ENCODE measurements at places on chromosomes 7 and 10.

DNA sequence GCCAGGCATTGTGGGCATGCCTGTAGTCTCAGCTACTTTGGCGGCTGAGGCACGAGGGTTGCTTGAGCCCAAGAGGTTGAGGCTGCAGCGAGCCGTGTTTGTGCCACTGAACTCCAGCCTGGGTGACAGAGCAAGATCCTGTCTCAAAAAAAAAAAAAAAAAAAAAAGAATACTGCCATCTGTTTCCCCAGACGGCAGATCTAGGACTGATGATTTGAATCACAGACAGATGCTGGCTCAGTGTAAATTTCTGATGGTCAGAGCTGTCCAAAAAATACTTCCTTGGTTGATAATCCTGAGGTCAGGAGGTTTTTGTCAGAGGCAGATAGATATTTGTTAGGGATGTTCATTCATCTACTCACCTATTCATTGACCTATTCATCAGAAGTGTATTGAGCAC is 130.7 kb downstream of the REEP3 start:
- DNase-seq: no peak

GRCh38 chr7:152340161-152340560 is 95.6 kb downstream of the KMT2C start:
- DNase-seq: no peak

DNA sequence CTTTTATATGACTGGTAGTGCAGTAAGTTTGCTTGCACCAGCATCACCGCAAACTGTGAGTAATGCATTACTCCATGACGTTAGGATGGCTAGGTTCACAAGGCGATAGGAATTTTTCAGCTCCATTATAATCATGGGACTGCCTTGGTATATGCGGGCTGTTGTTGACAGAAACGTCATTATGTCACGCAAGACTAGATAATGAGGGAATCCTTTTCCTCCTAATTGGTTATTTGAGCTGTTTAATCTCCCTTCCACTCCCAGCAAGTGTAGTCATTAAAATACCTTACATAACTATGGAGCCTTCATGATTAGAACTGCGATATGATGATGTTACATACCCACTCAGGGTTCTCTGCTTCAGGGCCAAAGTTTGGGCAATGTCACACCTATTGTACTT is 17.3 kb downstream of the KLLN start:
- DNase-seq: no peak

DNA sequence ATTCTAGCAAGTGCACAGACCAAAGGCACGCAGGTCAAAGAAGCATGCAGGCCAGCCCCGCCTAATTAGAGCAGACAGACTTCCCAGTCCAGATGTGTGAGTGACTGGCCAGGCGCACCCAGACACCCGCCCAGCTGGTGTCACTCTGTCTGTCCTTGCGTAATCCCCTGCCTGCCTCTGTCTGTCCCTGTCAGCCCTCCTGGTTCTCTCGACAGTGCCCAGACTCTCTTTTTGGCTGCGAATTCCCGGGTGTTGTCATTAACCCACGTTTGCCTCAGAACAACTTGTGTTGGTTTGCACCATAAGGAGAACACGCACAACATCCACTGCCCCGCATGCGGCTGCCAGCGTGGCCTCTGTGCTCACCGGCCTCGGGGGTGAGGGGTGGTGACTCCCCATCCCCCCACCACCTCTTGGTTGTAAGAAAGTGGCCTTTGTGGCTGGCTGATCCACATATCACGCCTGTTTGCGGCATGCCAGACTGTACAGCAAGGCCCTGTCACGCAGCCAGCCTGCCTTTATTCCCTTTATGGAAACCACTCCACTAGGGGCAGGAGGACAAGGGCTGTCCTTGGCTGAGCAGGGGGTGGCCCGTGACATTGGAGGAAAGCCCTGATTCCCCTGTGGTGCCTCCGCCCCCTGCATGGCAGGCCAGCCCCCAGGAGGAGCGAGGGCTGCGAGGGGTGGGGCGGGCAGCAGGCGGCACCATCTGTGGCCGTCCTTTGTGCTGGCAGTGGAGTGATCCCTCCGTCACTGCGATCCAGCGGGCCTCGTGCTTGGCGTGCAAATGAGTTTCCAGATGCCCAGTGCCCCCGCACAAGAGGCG is 72.8 kb upstream of the PPIF start:
- DNase-seq: no peak

DNA sequence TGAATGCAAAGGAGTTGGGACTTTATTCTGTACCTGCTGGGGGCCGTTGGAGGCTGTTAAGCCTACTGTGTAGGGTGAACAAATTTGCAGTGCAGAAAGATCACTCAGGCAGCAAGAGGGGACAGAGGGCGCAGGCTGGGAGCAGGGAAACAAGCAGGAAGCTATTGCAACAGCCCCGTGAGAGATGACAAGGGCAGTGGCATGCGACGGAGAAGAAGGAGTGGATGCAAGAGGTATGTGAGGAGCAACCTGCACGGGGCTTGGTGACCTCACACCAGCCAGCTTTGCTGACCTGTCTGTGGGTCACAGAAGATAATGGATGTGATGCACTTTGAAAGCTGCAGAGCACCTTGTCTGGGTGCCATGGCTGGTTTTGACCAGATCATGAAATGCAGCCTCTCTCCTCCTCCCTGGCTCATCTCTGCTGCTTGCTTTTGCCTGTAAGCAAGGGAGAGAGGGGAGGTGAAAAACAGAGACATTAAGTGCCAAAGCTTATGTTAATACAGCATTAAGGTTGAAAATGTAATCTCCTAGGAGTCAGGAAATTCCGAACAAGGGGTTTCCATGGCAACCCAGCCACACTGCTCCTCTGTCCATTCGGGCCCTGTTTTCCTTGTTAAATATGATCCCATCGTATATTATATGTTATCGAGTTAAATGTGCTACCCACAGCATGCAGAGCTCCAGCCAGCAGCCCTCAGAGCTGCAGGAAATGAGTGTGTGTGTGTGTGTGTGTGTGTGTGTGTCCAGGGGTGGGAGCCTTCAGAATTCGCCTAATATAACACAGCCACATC is 314.3 kb upstream of the ZMIZ1 start:
- DNase-seq: peak; percentile 74

DNA sequence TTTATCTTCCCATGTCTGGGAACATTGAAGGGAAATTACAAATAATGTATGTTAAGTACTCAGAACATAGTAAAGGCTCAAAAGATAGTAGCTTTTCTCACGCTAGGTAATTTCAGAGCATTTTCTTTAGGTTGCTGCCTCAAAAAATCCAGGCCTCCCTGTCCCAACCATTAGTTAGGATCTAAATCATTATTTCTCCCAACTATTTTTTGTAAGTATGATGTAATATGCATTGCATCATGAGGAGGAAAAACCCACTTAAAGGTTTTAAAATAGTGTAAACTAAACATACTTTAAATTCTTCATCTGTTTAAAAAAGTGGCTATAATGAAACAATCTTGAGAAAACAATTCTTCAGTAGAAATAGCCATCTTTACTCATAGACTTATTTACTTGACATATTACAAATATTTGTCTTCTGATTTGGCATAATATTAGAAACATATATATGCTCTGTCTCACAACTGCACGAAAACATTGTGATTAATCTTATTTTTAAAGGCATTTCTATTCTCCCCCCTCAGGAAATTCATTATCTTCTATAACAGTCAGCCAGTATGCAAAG is 329.3 kb downstream of the ELMO1 start:
- DNase-seq: no peak

DNA sequence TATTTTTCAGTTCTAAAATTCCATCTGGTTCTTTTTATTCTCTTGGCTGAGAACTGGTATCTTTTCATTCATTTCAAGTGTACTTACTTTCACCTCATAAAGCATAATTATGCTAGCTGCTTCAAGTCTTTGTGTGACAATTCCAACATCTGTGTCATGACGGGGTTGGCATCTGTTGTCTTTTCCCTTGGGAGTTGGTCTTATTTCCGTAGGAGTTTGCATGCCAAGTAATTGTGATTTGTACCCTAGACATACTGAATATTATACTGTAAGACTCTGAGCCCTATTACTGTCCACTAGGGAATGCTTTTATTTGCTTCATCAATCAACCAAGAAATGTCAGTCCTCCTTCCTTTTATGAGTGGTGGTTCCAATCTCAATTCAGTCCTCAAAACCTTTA is 24.6 kb upstream of the HUS1 start:
- no peak for DNase-seq

Data from left kidney (tissue), 8 donors.